ENCODE measurements at places on chromosomes 2 and 18.

- DNase-seq = no peak
These were observed 492.6 kb downstream of the SLC4A3 start for GRCh38 chr2:220120041-220120440.

DNA sequence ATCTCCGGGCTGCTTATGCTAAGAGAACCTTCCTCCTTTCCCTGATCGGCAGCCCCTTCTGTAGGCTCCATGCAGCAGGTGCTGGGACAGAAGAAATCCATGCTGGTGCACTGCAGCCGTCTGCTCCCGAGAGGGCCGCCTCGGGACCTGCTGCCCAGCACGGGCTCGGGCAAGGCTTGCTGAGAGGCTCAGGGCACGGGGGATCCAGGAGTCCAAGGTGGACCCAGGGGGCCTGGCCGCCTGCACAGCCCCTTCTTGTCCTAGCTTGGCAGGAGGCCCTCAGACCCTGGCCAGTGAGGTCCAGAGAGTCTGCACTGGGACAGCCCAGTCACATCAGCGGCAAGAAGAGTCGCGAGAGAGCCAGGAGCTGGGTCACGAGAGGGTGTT is 13.3 kb upstream of the DUSP2 start:
- DNase-seq = no peak

DNA sequence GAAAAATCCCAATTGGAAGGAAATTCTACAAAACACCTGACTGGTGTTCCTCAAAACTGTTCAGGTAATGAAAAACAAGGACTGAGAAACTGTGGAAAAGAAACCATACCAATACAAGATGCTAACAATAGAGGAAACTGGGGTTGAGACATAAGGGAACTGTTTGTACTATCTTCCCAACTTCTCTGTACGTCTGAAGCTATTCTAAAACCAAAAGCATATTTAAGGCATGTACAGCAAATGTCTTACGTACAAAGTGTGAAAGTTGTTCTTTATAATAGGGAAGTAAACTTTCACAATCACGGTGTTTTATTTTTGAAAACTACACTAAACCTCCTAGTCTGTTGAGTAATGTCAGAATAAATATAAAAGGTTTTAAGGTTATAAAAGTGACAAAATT is 776.1 kb upstream of the RAB6C start:
- DNase-seq = no peak

DNA sequence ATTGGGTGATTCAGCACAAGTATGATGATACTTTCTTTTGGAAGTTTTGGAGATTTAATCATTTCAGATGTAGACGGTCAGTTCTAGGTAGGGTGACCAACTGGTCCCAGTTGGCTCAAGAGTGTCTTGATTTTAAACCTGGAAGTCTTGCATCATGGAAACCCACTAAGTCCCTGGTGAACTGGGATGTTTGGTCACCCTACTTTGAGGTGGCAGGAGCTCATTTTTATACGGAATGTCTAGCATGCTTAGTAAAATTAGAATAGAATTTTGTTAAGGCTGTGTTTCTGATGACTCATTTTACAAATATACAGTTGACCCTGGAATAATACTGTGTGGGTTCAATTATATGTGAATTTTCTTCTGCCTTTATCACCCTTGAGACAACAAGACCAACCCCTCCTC is 61.5 kb upstream of the DOCK10 start:
- no peak for DNase-seq

GRCh38 chr2:152304836-152305235 is 30.1 kb upstream of the FMNL2 start:
- no peak for DNase-seq

DNA sequence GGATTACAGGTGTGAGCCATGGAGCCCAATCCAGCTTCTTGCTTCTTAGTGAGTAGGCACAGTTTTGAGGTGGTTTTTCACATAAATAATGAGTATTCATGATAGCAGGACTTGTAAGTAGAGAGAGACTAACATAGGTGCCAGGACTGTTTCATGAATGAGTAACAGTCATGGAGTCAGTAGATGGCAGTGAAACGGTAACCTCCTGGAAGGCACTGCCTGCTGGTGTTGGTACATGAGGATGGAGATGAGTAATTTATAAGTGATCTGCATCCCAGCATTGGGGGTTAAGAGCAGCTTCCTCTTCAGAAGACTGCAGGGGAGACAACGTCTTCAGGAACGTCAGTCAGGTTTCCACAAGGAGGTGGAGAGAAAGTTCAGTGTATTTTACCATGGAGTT is 143.8 kb downstream of the HAUS1 start:
- DNase-seq = no peak

GRCh38 chr18:8948011-8948410 is 154.5 kb upstream of the NDUFV2 start:
- DNase-seq = no peak

GRCh38 chr2:42567364-42567763 is 1.1 kb upstream of the MTA3 start:
- DNase-seq = no peak

- DNase-seq = no peak
These were observed 145.2 kb downstream of the MGAT5 start for GRCh38 chr2:134399096-134399495.

DNA sequence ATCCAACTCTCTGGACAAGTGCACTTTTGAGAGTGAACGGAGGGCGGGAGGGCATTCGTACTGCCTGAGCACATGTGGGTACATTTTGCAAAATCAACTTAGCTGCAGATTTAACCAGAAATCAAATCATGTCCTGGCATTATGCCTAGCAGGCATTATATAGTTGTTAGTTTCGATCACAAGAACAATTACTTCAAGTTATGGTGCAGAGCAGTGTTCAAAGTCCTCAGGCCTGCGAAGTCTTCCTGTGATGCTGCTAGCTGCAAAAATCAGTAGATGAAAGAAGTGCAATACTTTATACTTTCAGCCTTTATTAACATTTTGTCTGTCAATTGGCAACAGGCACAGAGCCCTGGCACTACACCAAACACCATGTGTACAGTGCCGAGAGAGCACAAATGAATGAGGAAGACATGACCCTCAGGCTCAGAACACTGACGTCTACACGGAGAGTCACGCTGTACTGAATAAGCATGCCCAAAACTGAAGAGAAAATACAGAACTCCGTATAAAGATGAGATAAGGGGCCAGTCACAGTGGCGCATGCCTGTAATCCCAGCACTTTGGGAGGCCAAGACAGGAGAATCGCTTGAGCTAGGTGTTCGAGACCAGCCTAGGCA is 92.1 kb upstream of the CREB1 start:
- no peak for DNase-seq

- no peak for DNase-seq
These were observed 1260.5 kb upstream of the ACVR2A start for GRCh38 chr2:146584316-146584715.

GRCh38 chr2:83584672-83585071 is 874.4 kb downstream of the SUCLG1 start:
- DNase-seq = no peak

- no peak for DNase-seq
These were observed 736 bp downstream of the ZSCAN30 start for GRCh38 chr18:35289293-35289692.

DNA sequence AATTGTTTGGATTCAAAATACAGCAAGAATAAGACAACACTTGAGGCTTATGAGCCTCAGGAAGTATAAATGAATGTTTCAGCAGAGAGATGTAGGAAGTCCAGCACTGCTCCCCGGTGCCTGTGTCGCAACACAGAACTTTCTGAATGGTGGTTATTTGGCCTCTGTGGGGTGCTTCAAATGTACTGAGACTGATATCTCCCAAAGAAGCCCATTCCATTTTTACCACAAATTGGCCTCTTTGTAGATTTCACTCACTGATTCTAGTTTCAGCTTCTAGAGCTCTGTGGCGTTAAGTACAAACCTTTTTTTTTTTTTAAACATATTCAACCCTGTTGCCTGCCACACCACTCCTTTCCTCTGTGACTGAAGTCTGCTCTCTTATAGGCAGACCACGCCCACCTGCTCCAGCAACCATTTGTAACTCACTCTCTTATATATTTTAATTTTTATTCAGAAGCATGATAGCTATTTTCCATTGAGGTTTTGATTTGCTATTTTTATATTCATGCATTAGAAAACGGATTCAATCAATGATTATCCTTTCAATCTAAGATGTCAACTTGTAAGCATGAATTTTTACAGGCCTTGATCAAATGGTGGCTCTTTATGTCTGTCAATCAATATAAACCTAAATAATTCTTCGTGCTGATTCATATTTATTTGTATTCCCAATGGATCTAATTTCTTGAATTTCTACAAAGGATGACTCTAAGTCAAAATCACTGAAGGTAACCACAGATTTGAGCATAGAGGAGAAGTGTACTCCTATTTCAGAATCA is 277.1 kb upstream of the CCDC68 start:
- no peak for DNase-seq

GRCh38 chr2:172095905-172096625 is 6.6 kb downstream of the DLX2 start:
- no peak for DNase-seq

DNA sequence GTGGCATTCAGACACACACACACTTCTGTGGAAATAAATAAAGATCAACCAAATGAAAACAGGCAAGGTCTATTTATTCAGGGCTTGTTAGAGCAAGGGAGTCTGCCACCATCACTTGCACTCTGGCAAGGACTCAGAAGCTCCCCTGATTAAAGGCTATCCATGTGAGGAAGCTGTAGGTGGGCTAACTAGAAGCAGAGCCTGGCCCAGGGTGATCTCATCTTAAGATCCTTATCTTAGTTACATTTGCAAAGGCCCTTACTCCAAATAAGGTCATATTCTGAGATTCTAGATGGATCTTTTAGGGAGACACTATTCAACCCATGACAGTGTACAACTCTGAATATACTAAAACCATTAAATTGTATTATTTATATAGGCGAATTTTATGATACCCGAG is 190.0 kb upstream of the SRD5A2 start:
- no peak for DNase-seq

GRCh38 chr2:60533101-60534051 is 20.1 kb downstream of the BCL11A start:
- DNase-seq = no peak
